Fibroblast of skin of back (primary cell): ENCODE measurements at places on chromosomes 3 and 15.

- DNase-seq, result peak; percentile 21
Observed at GRCh38 chr3:163939926-163940325, 1138.4 kb downstream of the SI start.

DNA sequence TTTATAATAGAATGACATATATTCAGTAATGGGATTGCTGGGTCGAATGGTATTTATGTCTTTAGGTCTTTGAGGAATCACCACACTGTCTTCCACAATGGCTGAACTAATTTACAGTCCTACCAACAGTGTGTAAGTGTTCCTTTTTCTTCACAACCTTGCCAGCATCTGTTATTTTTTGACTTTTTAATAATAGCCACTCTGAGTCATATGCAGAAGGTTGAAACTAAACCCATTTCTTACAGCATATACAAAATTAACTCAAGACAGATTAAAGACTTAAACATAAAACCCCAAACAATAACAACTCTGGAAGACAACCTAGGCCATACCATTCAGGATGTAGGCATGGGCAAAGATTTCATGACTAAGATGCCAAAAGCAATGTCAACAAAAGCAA, 671.4 kb downstream of the AGBL1 start:
- no peak for DNase-seq

DNA sequence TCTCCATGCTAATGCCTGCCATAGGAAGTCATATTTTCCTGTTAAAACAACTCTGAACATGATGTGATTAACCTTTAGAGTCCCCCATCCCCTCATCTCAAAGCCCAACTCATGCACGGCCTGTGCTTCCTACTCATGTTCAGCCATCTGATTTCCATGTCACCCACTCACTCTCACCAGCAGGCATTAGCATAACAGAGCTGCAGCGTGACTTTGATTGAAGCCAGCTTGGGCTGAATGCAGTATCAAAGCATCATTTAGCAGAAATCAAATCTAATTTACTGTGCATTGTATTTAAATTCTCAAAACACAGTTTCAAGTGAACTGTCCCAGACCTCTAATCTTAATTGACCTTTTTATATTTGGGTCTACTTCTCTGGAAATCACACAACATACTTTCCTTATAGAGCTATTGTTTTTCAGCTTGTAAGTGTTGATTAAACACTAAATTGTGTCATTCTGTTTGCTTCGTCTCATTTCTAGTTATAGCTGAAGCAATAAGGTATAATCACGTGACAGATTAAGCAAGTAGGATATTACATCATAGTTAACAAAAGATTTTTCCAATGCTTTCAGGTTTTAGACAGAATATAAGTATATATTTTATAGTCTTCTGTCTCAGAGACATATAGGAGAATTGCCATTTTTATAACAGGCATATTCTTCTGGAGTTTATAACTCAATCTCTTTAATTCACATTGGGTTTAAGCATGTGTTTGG, 501.5 kb downstream of the ROBO2 start:
- no peak for DNase-seq

GRCh38 chr3:124202754-124203153, 210.8 kb upstream of the ROPN1 start:
- no peak for DNase-seq

GRCh38 chr3:127760361-127760760, 62.0 kb downstream of the MGLL start:
- no peak for DNase-seq

DNA sequence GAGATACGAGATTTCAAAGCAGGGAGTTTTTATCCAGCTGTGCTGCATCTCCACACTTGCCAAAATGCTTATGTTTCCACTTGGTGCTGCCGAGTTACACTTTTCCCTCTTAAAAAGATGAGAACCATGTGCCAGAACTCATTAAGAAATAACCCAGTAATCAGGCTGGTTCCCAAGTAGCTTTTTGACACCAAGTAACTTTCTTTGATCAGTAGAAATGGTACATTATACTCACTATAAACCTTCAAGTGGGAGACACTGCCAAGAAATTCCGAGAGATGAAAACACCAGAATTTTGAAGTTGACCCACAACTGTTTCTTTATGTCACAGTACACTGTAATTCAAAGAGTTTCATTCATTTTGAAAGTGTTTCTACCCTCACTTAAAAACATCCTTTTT, 164.6 kb upstream of the CCDC54 start:
- no peak for DNase-seq

GRCh38 chr3:11570789-11571495, 72.8 kb downstream of the VGLL4 start:
- no peak for DNase-seq

GRCh38 chr3:172808969-172809546, 58.5 kb downstream of the ECT2 start:
- peak; percentile 36 for DNase-seq

GRCh38 chr15:65986416-65986815, 117.1 kb downstream of the RAB11A start:
- no peak for DNase-seq

GRCh38 chr3:186832276-186832675, 10.2 kb upstream of the ADIPOQ start:
- no peak for DNase-seq

DNA sequence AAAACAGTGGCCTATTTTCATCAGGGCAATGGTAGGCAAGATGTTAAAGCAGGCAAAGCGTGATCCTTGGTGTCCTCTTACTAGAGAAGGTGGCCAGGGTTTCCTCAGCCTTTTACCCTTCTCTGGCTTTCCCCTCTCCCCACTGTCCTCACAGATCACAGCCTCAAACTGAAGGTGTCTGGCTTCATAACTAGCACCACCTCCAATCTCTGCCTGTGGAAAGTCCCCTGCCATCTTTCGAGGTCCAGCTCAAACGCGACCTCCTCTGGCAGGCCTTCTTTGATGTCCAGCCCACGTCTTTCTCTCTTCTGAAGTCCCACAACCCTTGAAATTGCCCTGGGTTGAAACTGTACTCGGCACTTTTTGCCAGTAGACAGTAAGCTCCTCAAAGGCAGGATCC, 35.9 kb downstream of the CYP19A1 start:
- no peak for DNase-seq

DNA sequence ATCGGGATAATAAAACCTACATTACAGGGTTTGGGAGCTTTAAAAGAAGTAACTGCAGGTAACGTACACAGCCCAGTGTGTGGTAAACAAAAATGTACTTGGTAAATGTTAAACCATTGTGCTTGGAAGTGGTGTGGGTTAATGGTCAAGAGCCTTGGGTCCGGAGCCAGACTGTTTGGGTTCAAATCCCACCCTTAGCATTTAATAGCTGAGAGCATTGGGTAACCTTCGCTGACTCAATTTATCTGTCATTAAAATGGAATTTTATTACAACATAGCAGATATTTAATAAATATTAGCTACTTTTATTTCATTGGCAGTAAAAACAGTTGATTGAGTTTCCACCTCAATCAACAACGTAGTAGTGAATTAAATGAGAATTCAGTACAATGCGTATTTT, 1.5 kb downstream of the FSTL1 start:
- DNase-seq, result peak; percentile 63

- DNase-seq, result no peak
Observed at GRCh38 chr3:192262001-192262400, 465.3 kb downstream of the FGF12 start.

- no peak for DNase-seq
Observed at GRCh38 chr3:175619369-175619768, 760.2 kb downstream of the NAALADL2 start.

- DNase-seq, result no peak
Observed at GRCh38 chr3:149487598-149488197, 13.2 kb downstream of the TM4SF4 start.

GRCh38 chr3:157312376-157312745, 124.3 kb upstream of the PTX3 start:
- no peak for DNase-seq

- DNase-seq, result no peak
Observed at GRCh38 chr15:98935736-98936135, 71.9 kb downstream of the PGPEP1L start.

- DNase-seq, result no peak
Observed at GRCh38 chr3:153311541-153311940, 149.5 kb downstream of the RAP2B start.

DNA sequence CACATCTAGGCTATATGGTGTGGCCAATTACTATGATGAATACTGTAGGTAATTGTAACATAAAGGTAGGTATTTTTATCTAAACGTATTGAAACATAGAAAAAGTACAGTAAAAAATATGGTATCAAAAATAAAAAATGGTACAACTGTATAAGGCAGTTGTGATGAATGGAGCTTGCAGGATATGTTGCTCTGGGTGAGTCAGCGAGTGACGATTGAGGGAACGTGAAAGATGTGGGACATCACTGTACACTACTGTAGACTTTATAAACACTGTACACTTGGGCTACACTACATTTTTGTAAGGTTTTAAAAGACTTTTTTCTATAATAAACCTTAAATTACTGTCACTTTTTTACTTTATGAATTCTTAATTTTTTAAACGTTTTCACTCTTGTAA, 10.3 kb downstream of the CTNNB1 start:
- DNase-seq, result peak; percentile 29

DNA sequence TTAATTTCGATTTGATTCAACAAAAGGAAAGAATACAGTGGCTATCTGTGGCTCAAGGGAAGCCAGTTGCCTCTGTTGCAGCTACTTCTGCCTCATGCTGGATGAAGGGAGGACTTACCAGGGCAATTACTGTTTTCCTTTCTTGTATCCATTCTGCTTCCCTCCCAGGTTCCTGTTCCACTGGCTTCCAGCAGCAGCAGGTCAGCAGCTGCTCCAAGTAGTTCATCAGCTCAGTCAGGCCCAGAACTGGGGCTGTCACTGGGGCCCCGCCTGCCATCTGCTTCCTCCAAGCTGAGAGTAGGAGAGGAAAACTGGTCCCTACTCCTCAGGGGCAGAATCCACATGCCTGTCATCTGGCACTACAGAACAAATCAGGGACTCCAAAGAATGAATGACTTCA, 48.6 kb upstream of the ULK4 start:
- no peak for DNase-seq

DNA sequence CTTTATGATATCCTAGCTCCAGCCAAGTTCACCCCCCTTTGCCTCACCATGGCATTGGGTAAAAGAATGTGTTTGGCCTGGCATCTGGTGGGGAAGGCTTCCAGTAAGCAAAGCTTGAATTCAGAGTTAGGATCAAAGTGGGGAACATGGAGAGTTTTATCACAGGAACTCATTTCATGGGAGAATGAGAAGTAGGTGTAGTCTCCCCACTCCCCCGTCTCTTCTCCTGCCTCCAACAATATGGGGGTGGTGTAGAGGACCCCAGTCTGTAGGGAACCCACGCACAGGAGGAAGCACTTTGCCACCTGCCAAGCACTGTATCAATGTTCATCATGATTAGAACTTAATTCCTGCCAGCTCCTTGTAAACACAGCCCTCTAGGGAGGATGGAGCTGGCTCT, 200.5 kb downstream of the UACA start:
- DNase-seq, result no peak

- DNase-seq, result no peak
Observed at GRCh38 chr3:48318713-48319468, 14.6 kb downstream of the SPINK8 start.

- DNase-seq, result peak; percentile 73
Observed at GRCh38 chr15:100759698-100760356, 119.8 kb upstream of the ALDH1A3 start.

DNA sequence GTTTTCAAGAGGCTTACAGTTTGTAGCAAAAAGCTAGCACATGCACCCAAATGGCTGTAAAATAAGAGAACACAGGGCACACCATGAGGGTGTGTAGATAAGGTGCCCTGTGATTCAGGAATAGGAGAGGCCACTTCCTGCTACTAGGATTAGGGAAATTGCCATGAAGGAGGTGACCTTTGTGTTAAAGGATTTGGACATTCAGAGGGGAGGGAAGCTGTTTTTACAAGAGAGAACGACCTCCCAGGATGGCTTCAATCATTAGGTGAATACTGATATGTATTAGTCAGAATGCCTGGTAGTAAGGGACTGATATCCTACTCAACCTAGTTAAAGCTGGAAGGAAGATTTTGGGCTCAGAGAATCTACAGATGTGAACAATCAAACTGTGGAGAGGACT, 35.7 kb upstream of the ABHD17C start:
- DNase-seq, result peak; percentile 11

GRCh38 chr3:107524326-107524840, 1.6 kb downstream of the BBX start:
- peak; percentile 30 for DNase-seq

- DNase-seq, result no peak
Observed at GRCh38 chr3:51257870-51258269, 127.2 kb upstream of the MANF start.

GRCh38 chr3:152717252-152717651, 117.7 kb upstream of the P2RY1 start:
- DNase-seq, result no peak

- no peak for DNase-seq
Observed at GRCh38 chr3:9013782-9014563, 50.7 kb upstream of the RAD18 start.

- DNase-seq, result no peak
Observed at GRCh38 chr3:100171211-100171914, 57.1 kb upstream of the FILIP1L start.

DNA sequence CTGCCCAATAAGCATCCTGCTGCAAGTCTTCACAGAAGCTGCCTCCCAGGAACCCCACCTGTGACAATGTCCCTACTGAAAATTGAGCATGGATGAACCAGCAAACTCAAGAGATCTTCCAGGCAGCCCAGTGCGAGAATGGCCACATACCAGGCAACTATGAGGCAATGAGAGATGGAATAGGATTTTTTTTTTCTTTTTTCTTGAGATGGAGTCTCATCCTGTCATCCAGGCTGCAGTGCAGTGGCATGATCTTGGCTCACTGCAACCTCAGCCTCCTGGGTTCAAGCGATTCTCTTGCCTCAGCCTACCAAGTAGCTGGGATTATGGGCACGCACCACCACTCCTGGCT, 60.9 kb upstream of the ARL8B start:
- no peak for DNase-seq

GRCh38 chr3:23450051-23450450, 246.9 kb downstream of the UBE2E2 start:
- DNase-seq, result no peak

GRCh38 chr15:57445872-57446271, 69.6 kb downstream of the CGNL1 start:
- peak; percentile 28 for DNase-seq

DNA sequence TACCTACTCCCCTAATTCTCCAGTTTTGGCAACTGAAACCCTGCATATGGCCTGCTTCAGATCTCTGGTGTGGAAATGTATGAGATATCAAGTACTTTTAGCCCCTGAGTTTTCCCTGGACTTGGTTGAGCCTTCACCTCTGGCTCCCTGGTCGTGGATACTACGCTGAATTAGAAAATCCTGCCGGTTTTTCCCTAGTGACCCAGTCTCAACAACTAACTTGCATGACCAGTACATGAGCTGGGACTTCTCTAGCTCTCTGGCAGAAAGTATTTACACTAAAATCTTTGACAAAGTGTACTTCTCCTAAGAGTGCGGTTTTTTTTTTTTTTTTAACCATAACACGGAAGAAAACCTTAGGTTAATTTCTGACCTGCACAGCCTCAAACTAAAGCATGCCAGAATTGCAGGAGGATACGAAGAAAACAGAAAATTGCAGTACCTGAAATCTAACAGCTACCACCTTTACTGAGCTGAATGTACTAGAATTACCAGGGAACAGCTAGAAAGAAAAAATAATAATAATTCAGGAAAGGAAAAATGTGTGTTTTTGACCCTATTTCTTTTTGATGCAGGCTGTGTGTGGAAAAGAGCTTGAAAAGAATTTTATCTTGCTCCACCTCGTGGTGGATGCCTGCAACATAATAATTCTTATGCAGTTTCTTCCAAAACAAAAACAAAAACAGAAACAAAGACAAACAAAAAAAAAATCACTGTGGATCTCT, 165.6 kb downstream of the GMNC start:
- peak; percentile 31 for DNase-seq

GRCh38 chr15:75153565-75154276, 48.0 kb upstream of the C15orf39 start:
- DNase-seq, result no peak
